Stimulated activated naive CD4-positive, alpha-beta T cell treated with Interleukin-2 at 50 U/mL for 16 hours (primary cell): ENCODE measurements at places on chromosomes 16 and 17.

- no peak for DNase-seq
These were observed 4.4 kb downstream of the ASGR1 start for GRCh38 chr17:7174603-7175326.

DNA sequence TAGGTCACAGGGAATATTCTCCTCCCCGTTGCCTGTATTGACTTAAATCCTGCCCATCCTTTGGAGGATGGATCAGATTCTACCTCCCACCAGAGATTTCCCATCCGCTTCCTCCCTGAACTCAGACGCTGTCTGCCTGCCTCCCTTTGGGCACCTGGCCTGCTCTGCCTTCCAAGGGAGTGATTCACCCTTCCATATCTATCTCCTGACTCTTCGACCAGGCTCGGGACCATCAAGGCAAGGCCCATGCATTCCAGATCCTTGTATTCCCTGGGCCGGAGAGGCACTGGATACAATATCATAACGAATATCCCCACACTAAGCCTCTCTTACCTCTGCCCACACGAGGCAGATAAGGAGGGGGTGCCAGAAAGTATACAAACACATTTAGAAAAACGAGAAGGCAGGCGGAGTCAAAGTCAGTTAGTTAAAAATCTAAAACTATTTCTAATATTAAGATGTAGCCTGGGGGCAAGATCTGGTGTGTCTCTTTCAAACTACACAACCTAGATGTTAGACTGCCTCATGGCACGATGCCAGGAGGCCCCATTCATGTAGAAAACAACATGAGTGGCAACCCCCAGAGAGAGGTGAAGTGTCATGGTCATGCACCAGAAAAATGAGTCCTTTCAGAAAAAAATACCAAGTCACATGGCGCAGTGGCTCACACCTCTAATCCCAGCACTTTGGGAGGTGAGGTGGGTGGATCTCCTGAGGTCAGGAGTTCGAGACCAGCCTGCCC, 9.2 kb downstream of the PMP22 start:
- DNase-seq = no peak

DNA sequence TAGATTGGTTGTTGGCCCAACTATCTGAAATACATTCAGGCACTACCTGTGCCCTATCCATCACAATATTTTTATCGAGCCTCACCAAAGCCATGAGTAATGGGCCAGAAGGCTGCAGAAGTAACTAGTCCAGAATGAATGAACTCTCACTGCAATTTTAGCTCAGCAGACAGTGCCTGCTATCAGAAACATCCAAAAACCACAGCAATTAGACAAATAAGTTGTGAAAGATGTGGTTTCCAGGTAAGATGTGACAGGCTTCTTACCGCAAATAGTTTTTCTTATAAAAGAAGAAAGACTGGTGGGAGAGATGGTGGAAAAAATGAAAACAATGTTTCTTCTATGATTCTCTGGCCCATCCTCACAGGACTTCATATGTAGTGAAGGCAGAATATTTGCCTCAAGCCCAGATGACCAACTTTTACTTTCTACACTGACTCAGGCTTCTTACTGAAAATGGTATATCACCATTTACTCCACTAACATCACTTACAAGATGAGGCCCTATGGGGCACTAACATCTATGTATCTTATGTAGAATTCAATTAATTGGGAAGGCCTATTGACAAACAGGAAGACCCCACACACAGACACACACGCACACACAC, 9.8 kb upstream of the RFFL start:
- DNase-seq = no peak

DNA sequence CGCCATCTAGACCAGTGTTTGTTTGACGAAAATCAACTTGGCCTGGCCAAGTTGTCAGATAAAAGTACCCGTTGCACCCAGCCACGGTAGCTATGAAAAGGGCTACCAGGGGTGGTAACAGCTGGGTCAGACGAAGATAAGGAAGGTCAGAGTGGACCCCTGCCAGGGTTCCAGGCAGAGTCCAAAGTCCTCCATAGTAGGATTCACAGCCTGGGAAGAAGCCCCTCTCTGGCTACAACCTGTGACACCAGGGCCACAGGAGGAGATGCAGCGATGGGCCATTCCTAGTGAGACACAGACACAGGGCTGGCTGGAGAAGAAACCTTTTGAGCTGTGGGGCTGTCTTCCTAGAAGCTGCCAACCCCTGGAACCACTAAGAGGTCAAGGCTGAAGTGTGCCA, 39.3 kb downstream of the MEAK7 start:
- DNase-seq = no peak

- DNase-seq = no peak
These were observed 1357.4 kb upstream of the GOT2 start for GRCh38 chr16:60091529-60091928.

- no peak for DNase-seq
These were observed 4.2 kb downstream of the CDRT4 start for GRCh38 chr17:15462976-15463772.

DNA sequence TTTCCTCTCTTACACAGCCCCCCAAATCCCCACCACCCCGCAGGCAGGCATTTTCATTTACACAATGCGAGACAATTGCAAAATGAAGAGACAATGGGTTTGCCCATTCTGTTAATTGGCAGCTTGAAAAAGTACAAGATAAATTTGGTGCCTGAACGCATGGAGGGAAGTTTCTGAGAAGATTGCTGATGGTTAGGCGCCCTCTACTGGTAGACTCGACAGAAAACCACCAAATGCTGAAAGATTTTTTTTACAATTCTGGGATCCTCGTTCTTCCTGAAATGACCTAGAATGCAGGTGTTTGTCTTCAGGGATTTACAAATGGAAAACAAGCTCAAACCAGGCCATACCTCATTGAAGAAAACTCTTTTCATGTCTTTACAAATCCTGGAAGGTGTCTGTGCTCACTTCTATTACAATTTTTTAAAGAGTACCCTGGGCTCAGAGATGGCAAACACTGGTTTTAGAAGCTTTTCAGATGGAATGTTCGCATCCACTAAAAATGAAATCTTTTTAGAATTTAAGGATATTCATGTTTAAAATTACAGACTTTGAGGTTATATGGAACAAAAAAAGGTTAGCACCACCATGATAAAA, 338.5 kb downstream of the PMP22 start:
- peak; percentile 20 for DNase-seq

GRCh38 chr16:72092832-72093447, 480 bp downstream of the TXNL4B start:
- no peak for DNase-seq

DNA sequence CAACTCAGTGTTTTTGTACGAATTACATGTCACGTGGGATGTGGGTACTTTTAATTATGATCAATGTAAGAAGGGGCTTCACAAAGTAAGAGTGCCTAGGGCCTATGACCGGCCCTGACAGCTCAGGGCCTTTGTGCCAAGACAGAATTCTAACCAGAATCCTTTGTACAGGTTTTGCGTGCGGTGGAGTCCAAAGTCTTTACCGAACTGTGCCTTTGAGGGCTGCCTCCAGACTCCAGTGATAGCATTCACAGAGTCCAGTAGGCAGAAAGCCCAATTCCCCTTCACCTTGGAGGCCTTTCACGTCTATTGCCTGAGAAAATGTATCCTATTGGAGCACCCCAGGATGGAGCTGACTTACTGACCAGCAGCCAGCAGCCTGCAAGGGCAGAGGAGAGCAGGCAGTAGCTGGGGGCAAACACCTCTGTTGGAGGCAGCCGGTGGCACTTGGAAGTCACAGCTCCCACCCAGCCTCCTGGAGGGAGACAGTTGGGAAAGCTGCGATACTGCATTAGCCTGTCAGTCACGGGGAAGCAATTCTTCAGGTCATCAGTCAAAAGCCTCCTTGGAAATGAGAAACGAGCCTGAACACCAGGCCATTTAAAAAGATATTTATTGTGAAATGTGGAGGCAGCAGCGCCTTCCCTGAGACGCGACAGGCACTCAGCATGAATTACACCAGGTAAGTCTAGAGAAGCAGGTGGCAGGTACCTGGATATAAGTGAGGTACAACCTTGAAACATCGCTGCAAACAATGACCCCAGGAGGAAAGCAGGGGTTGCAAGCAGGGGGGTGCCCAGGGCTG, 98.1 kb upstream of the CDYL2 start:
- DNase-seq = no peak

- no peak for DNase-seq
These were observed 129.3 kb upstream of the TMEM97 start for GRCh38 chr17:28189667-28190066.

DNA sequence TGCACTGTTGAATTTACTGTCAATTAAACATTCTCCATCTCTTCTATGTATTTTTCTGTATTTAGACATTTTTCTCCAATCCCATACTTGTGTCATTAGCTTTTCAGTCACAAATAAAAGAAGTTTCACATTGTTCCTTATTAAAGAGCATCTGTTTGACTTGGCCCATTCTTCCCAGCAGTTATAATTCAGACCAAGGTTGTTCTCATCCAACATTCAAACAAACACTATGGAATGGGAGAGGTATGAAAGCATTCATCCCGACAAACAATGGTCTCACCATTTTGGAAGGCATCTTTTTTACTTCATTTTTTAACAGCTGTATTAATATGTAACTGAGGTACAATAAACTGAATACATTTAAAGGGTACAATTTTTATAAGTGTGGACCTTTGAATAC, 208.8 kb upstream of the MAF start:
- no peak for DNase-seq

- peak; percentile 25 for DNase-seq
These were observed 50.4 kb downstream of the OR1D5 start for GRCh38 chr17:3012926-3013581.

- DNase-seq = no peak
These were observed 2.6 kb downstream of the LHX1 start for GRCh38 chr17:36939802-36940312.

- DNase-seq = no peak
These were observed 385.2 kb downstream of the NPIPA8 start for GRCh38 chr16:17951378-17951777.

GRCh38 chr17:59074494-59074893, 32.2 kb downstream of the TRIM37 start:
- no peak for DNase-seq

DNA sequence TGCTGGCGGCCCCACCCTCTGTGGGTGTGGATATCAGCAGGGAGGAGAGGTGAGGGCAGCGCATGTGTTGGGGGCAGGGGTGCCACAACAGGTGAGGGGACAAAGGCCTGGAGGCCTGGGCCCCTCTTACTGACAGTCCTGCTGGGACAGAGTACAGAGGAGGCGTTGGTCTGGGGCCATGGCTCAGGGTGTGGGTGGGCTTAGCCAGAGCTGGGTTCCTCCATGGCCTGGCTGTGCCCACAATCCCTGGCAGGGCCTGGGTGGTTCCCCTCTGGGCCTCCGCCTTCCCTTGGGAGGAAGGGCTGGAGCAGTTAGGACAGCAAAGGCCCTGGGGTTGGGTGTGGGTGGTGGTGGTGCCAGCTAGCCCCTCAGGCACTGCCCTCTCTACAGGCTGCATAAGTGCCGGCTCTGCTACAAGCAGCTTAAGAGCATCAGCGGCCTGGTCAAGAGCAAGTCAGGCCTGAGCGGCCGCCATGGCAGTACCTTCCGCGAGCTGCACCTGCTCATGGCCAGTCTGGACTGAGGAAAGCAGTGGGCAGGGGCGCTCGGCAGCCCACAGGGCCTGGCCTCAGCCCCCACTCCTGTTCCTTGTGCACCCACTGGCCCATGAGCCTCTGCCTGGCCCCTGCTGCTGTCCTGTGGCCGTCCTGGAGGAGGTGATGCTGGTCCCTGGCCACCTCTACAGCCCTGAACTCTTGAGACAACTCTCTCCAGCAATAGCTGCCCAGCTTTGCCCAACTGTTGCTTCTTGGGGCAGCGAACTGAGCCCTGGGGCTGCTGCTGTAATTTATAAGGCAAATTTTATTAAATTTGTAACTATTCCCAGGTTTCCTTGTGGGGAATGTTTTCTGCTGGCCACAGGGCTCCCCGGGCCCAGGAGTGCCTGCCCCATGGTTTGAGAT, 21.1 kb downstream of the KATNB1 start:
- DNase-seq = no peak

- no peak for DNase-seq
These were observed 117.4 kb downstream of the PHKB start for GRCh38 chr16:47578573-47578972.

GRCh38 chr16:85353839-85354685, 241.8 kb upstream of the CIBAR2 start:
- no peak for DNase-seq

DNA sequence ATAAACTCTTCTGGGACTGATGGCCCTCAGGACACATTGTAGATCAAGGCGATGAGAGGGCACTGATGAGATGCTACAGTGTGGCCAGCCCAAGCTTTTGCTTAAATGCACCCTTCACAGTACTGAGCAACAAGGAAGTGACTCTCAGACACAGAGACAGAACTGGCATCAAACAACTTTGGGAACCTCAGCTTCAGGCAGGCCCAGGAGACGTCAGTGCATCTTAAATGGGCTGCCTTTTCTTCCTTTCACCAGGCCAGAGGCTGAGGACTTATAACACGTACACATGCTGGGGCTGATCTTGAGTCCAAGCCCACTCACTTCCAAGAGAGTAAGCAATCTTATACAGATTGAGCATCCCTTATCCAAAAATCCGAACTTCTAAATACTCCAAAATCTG, 386.1 kb upstream of the C16orf82 start:
- no peak for DNase-seq

GRCh38 chr17:77959926-77960521, 1.5 kb downstream of the TNRC6C start:
- peak; percentile 16 for DNase-seq

DNA sequence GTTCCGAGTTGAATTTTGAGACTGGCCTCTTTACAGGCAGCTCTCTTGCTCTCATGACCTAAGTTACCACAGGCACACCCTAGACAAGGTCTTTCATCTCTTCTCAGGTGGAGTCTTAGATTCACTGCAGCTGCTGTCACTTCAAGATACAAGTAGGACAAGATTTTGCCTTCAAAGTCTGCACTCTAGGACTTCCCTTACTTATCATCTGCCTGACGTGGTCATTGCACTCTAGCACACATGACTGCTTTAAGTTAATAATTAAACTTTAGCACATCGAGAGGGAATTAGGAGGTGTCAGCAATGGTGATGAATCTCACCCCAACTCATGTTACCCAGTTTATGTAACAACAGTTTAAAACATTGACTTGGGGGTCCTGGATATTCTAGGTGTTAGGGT, 25.6 kb downstream of the RNF135 start:
- no peak for DNase-seq
